Endothelial cell (in vitro differentiated cells): ENCODE measurements at places on chromosomes 2 and 18.

- no peak for DNase-seq
Measured at GRCh38 chr2:239225871-239226561, 174.8 kb downstream of the HDAC4 start.

GRCh38 chr2:192004188-192004963 lies 157.5 kb upstream of the CAVIN2 start:
- no peak for DNase-seq

DNA sequence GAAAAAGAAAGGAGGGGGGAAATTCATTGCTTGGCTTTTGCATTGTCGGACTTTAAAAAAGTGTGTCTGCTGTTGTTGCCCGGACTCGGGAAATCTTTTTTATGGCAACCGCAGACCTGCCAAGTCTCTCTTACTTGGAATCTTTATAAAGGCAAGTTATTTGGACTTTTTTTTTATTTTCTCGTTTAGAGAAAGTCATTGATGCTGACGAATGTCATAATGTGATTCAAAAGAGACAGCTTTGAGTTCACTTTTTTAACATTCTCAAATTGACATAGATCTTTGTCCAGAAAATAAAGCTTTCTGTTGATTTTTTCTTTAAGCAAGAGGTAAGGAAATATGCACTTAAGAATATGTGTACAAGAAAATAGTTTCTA lies 651 bp upstream of the ZNF521 start:
- no peak for DNase-seq

DNA sequence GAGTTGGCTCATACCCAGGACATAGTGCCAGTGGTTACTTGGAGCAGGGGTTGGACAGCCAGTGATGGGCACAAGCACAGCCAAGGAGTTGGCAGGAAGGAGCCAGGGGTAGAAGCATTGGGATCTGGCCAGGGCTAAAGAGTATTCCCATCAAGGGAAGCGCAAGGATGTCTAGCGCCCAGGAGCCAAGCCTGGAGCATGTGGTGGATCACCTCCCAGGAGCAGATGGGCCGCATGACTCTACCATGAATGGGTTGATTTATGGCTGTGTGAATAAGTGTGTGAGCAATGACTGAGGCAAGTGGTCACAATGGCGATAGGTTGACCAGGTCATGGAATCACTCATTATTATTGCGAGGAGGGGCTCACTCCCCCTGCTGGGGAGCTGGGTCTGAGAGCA lies 111.1 kb downstream of the FHOD3 start:
- no peak for DNase-seq

DNA sequence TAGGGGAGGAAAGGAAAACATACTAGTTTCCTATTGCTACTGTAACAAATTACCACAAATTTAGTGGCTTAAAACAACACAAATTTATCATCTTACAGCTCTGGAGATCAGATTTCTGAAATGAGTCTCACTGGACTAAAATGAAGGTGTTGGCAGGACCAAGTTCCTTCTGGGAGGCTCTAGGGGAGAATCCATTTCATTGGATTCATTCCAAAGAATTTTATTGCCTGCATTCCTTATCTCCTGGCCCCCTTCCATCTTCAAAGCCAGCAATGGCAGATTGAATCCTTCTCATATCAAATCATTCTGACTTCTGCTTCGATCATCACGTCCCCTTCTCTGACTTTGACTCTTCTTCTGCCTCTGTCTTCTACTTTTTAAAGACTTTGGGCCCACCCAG lies 250.9 kb downstream of the IRS1 start:
- no peak for DNase-seq

- no peak for DNase-seq
Measured at GRCh38 chr2:50385349-50385748, 646.6 kb downstream of the NRXN1 start.

DNA sequence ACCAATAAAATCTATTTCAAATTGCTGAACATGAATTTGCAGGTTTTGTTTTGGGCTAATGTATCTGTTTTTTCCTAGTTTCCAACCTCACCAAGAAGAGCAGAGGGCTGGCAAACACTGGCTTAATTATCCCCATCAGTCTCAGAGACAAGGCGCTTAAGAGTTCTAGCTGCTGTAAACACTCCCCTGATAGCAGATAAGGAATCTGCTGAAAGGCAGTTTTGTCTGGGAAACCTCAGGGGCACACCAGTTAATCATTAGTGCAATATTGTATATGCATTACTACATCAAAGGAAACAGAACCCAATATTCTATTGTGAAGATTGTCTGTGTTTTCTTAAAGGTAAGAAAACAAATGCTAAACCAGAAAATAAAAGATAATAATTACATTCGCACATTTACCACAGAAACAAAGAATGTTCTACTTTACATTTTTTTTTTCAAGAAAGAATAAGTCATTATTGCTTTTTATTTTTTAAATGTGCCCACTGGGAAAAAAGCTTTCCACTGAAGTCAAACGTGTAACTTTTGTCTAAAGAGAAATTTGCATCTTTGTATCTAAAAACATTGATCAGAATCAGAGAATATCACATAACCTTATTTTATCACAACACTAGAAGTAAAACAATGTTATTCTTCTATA lies 179.1 kb downstream of the ERBB4 start:
- no peak for DNase-seq

- DNase-seq, result no peak
Measured at GRCh38 chr2:41997561-41997960, 50.3 kb upstream of the PKDCC start.

DNA sequence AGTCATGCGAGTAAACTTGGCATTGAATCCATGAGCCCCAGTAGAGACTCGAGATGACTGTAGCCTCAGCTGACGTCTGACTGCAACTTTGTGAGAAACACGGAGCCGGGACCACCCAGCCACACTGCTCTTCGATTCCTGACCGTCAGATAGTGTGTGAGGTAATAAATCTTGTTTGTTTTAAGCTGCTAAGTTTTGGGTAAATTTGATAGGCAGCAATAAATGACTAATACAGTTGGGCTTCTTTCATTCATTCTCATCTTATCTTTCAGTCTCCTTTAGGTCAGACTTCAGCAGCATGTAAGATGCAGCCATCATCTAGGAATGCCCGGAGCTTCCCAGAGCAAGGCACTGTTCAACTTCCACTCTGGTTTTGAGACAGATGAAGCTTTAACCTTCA lies 8.0 kb upstream of the KLHL29 start:
- no peak for DNase-seq

GRCh38 chr2:217852555-217853211 lies 150.1 kb downstream of the TNS1 start:
- no peak for DNase-seq

DNA sequence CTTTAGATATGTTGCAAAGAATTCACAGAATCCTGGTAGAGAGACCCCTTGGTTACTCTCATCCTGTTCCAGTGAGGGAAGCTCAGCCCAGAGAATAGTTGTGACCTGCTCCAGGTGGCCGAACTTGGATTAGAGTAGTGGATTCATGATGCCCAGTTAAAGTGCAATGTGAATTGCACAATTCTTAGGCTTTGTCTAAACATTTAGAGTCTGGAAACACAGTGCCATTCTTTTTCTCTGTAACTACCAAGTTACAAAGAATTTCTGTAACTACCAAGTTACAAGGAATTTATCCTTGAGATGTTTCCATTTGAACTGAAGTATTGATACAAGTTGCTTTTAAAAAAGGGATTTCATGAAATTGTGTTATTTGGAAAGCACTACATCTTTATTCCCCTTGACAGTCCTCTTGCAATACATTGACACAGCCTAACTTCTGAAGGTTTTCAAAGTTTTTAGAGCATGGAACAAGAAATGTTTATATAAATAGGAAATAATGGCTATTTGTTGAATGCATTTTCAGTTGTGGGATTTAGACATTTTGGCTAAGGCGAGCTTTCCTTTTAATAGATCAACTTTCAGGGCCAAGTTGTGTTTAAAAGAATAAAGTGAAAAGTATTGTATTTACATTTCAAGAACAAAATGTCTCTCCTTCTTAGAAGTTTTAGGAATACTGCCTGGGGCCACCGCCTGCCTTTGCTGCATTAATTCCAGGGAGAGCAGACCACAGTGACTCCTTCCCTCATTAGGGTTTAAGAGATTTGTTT lies 315.0 kb downstream of the LPIN1 start:
- no peak for DNase-seq

GRCh38 chr18:58721566-58722239 lies 50.4 kb downstream of the MALT1 start:
- DNase-seq, result no peak

DNA sequence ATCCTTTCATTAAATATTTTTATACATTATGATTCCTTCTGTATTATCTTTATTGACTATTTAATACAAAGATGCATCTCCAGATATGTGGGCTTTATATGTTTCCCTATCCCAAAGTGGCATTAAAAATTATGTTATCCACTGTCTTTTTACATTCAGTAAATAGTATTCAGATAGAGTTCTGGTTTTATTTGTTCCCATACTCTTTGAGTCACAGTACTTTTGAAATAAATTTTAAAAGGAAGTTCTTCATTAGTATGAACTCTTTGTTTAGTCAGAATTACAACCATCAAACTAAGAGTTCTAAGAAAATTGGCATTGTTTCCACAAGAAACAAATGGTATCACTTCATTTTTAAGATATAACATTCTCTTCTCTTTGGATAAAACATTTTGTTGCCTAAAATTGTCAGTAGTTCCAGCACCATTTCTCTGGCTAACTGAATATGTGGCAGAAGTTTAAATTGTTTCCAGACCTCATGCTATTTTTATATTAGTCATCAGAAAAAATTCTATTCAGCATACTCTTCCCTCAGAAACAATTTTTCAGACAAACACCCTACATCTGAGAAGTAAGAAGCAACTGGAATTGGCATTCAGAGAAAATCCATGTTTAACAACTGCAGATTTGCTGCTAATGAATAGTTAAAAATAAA lies 88.5 kb upstream of the COL5A2 start:
- no peak for DNase-seq

DNA sequence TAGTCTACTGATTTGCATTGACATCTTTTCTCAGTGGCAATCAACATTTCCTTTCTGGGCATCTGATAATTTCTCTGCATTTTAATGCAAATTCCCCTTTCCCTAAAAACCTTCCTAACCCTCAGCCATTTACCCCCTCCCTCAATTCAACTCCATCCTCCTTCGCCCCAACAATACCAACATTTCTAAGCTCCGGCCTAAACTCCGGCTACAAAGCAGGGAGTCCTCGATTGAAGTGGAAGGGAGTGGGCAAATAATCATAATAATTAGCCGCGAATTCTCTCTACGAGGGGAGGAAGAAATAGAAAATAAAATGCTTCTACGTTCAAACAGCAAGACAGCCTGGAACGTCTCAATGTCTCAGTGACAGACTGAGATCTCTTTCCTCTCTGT lies 4.6 kb downstream of the BCL11A start:
- no peak for DNase-seq

- no peak for DNase-seq
Measured at GRCh38 chr2:61196671-61197070, 34.7 kb downstream of the C2orf74 start.

GRCh38 chr18:56541793-56542192 lies 96.6 kb downstream of the TXNL1 start:
- DNase-seq, result no peak

DNA sequence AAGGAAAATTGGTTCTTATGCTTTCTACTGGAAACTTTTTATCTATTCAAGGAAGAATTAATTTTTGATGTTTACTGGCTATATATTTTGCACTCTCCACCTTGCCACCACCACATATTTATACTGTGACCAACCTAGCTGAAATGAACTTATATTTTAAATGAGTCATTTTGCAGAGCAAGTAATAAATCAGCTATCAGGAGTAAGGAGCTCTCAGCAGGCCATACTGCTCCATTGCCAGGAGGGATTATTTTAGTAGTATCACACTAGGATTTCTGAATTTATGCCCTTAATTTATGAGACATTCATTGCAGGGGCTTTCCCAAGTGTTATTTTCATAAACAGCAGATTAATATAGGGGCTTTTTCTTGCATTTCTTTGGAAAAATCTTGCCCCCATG lies 125.8 kb upstream of the CYP1B1 start:
- DNase-seq, result no peak

DNA sequence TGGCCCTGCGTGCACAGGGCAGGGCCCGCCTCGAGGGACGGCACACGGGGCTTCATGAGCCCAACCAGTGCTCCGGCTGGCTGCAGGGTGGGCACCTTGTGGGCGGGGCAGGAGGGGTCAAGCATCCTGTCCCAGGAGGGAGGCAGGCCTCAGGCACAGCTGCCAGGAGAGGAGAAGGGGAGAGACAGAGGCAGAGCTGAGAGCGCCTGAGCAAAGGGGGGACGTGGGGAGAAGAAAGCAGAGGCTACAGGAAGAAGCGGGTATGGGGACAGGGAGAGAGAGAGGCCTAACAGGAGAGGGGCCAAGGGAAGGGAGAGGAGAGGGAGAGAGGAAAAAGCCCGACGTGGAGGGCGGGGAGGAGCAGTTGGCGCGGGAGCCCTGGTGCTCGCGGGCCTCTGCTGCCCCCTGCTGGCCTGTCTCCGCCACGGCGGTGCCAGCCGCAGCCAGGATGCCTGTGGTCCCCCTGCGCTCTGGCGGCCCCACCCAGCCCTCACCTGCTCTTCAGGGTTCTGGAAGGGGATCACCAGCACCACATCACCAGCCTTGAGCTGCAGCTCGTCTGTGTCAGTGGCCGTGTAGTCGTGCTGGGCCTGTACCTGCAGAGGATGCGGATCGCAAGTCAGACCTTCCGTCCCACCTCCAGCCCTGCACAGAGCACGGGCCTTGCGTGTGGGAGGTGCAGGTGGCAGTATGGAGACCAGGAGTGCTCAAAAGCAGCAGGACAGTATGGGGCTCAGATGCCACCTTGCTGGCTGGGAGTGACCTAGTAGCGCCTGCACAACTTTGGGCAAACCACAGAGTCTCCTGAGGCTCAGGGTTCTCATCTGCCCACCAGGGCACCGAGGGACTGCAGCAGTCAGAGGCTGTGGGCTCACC lies 56.8 kb downstream of the BIN1 start:
- DNase-seq, result peak; percentile 86

GRCh38 chr2:55175254-55176093 lies 56.6 kb downstream of the CLHC1 start:
- no peak for DNase-seq

DNA sequence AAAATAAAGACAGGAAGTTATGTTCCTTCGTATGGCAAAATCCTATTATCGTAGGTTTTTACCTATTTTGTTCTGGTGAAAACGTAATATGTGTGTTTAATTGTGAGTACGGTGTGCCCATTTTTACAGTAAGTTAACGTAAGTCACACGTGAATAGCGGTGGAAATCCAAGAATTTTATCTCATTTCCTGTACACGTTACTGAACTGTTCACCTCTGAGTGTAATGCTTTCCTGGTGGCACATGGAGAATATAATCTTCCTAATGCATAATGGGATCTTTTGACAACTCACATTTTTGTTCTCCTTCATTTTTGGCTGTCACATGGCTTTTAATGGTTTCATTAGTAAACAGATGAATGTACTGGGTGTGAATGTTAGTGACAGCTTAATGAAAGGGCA lies 28.2 kb downstream of the BCL2L11 start:
- no peak for DNase-seq

GRCh38 chr2:69227716-69228115 lies 159.3 kb downstream of the GFPT1 start:
- DNase-seq, result no peak

- DNase-seq, result no peak
Measured at GRCh38 chr2:27962006-27962405, 71.5 kb downstream of the BABAM2 start.

DNA sequence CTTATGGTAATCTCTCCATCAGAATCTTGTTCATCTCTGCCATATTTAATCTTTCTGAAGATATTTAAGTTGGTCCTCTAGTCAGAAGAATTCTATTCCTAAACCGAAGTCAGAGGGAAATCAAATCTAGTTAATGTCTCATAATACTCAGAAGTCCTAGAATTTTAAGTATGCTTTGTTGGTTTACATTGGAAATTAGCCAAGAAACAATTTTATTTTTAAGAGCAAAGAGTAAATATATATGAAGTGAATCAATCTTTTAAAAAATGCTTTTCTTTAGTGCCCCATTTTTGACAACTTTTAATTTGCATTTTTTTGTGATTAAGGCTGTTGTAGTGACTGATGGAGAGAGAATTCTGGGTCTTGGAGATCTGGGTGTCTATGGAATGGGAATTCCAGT lies 38.1 kb downstream of the ME2 start:
- DNase-seq, result no peak
